ENCODE measurements at places on chromosomes 4 and X. TPM values are rescaled to one million over a fixed set of nuclear protein-coding genes. Genes with fewer than 3 reads are reported as not detected.
A peak's percentile ranks its signal among the peaks of the same experiment; 100 is the strongest.

Gene XKRX
- not detected for polyA plus RNA-seq

Gene PRAF2
- polyA plus RNA-seq, result 16.7 TPM

Gene TMEM128
- polyA plus RNA-seq, result 31.8 TPM

DNA sequence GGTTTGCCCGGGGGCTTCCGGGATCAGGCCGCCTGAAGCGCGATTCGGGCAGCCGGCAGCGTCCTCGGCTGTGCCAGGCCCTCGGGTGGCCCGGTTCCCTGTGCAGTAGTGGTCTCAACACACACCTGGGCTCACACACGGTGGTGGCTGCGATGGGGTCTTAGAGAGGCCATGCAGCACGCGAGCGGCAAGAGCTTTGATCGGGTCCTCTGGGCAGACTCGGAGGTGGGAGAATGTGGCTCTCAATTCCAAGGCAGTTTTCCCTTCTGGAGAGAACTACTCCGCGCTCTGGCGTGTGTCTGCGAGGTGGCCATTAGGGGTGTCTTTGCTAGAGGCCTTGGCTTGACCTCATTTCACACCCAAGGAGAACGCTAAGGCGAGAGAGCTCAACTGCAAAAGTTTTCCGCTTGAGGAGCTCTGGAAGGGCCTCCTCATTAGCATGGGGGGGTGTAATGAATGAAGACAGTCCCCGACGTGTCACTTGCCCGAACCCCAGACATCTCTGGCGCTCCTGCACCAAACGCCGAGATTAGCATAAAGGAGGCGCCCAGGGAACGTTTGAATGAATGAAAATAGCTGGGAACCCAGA, 771 bp upstream of the RBPJ start:
- DNase-seq, result peak; percentile 51

DNA sequence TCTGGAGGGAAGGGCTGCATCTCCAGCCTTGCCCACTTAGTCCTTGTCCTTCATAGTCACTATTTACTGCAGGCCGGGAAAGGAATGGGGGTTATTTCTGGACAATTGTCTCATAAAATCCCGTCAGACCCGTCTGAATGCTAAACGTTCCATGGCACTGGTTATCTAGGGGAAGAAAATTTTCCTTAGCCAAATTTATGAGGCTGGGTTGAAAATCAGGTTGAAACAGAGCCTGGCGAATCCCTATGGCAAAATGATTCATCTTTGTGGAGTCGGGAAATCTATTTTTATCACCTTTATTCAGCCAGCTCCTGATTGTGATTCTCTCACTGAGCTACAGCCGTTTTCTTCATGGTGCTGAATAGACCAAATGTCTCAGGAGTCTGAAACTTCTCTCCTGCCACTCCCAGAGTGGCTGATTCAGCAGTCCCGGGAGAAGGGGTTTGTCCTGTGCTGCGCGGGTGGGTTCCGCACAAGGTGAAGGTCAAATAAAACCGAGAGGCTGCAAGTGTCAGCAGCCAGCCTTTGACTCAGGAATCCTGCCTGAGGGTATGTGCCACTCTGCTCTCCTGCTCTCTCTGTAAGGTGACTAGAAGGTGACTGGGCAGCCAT, 1.0 kb downstream of the LIMCH1 start:
- no peak for DNase-seq

DNA sequence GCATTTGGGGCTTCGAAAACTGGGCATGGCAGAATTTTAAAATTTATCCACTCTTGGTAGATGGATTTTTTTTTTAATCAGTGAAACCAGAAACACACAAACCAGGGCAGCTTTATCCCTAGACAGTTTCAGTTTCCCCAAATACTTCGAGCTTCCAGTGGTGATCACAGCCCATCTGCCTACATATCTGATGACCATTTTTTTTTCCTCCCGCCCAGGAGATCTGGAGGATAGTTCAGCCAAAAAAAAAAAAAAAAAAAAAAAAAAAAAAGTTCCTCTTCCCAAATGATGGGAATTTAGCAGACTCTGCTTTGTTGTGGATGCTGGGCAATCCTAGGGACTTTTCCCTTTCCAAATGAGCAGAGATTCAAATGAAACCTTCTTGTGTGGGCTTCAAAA, 1.0 kb upstream of the TBC1D9 start:
- no peak for DNase-seq

DNA sequence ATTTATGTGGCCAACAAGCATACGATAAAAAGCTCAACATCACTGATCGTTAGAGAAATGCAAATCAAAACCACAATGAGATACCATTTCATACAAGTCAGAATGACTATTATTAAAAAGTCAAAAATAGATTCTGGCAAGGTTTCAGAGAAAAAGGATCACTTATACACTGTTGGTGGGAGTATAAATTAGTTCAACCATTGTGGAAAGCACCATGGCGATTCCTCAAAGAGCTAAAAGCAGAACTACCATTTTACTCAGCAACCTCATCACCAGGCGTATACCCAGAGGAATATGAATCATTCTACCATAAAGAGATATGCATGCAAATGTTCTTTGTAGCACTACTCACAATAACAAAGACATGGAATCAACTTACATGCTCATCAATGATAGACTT, 478.7 kb upstream of the GALNTL6 start:
- peak; percentile 5 for DNase-seq

GRCh38 chr4:40910706-40911105, 161.0 kb downstream of the NSUN7 start:
- no peak for DNase-seq

- no peak for DNase-seq
Observed at GRCh38 chr4:85496126-85496849, 21.3 kb downstream of the ARHGAP24 start.

- DNase-seq, result no peak
Observed at GRCh38 chrX:109301177-109301576, 180.7 kb downstream of the GUCY2F start.

Measured in GM12878 (cell line).